ENCODE measurements at places on chromosomes 4 and X.

DNA sequence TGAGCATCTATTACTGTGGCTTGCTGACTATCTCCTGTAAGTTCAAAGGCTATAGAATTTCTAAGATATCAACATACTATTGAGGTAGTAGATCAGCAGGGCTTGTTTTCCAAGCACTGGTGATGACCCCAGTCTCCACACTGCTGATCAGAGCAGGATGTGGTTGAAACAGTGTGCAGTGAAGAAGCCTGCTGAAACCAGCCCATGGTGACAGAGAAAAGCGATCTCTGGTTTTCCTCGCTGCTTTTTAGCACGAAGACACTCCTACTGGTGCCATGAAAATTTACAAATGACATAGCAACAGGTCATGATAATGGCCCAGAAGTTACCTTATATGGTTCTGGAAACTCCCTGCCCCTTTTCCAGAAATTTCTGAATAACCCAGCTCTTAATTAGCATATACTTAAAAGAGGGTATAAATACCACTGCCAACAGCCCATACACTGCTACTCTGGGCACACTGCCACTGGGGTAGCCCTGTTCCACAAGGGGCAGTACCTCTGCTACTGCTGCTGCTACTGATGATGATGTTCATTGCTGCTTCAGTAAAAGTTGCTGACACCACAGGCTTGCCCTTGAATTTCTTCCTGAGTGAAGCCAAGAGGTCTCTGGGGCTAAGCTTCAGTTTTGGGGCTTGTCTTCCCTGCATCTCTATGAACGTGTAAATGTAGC lies 1689.5 kb upstream of the PCDH10 start:
- DNase-seq = no peak

DNA sequence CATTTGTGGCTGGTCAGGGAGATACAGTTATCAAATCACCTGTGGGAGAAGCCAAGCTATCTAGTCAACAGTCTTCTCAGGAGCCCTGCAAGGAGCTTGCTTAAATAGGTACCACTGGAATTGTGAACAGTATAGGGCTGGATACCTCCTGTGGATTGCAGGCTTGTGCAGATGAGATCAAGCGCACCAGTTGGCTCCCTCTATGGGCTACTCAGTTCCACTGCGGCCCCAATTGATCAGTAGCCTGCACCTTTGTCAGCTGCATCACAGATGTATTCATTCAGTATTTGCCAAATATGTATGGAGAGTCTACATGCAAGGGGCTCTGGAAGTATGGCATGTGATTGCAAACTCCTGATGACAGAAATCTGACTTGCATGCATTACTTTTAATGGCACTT lies 28.6 kb downstream of the TEX13A start:
- DNase-seq = no peak

- DNase-seq = no peak
Observed at GRCh38 chr4:25180524-25181131, 20.4 kb upstream of the SEPSECS start.

DNA sequence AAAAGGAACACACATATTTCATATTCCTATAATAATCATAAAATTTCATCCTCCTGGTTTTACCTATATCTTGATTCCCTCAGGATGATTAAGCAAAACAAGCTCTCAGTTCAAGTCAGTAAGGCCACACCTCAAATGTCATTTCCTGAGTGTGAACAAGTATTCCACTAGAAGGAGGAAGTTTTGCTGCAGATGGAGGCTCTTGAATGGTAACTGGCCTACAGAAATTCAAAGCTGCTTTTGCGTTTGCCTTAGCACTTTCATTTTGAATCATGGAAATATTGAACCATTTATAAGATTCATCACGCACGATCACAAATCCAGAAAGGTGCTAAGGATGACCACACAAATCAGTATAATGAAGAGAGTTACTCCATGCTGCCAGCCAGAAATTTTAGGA lies 254.4 kb upstream of the CXXC4 start:
- DNase-seq = no peak

All from activated CD8-positive, alpha-beta memory T cell treated with anti-CD3 and anti-CD28 coated beads for 1 hour (primary cell).